ENCODE measurements at places on chromosomes 6 and 20.

DNA sequence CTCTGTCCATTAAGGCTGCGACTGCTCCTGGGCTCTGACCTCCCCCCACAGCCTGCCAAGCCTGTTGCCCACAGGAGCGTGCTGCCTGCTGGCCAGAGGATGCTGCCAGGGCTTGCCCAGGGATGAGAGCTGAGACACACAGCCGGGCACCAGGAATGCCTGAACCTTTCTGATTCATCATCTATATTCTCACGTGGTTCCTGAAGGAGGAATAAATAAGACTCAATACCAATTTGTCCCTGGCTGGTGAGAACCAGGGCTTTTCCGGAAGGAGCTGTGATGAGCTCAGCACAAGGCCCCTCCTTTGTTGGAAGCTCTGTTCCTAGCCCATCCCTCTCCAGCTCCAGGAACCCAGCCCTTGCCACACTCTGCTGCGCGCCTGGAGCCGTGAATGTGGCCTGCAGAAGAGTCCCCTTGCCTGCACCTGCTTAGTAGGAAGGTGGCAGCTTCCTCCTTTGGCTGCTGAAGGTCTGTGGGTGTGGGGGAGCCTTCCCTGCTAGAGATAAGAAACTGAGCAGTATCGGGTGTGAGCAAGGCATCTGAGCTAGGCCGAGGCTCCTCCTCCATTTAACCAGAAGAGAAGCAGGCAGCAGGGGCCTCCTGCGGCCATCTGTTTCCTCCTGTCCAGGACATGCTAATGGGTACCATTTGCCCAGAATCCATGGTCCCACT lies 37.9 kb downstream of the SYNDIG1 start:
- DNase-seq, result no peak

GRCh38 chr6:89409461-89410035 lies 2.5 kb downstream of the RRAGD start:
- DNase-seq, result no peak

- no peak for DNase-seq
These were observed 604.6 kb upstream of the IMPG1 start for GRCh38 chr6:76677017-76677416.

GRCh38 chr6:129946439-129947140 lies 71.8 kb upstream of the L3MBTL3 start:
- DNase-seq, result no peak

DNA sequence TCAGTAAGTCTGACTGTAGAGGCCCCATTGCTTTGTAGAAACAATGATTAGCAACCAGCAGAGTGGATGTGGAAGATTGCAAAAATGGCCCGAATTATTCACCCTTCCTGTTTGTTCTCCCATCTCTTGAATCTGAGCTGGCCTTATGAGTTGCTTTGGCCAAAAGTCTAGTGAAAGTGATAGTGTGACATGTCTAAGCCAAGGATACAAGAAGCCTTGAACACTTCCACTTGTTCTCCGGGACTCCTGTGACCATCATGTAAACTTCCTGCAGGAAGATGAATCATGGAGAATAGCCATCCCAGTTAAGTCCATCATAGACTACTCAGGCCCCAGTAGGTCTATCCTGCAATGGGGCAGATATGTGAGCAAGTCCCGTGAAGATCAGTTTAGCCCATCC lies 252.0 kb upstream of the JAG1 start:
- no peak for DNase-seq

DNA sequence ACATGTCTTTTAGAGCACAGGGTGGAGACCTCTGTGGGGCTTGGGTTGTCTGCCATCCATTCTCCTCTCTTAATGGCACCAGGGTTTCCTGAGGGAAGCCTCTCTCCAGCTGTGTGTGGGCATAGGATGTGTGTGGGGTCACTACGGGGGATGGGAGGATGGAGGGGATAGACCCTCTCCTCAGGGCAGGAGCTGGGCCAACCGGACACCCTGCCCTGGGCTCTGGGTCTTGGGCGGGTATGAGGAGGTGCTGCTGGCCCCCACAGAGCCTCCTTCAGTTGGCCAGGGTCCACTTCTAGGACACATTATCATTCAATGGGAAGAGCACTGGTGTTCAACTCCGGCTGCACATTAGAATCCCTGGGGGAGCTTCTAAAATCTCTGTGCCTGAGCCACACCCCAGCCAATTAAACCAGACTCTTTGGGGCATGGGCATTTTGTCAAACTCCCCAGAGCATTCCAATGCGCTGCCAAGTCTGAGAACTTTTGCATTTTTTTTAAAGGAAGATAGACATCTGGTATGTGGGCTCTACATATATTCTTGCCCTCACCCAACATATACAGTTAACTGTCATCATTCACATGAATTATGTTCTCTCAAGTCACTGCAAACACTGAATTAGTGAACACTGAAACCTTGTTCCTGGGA lies 38.5 kb downstream of the TRAM2 start:
- no peak for DNase-seq

- peak; percentile 81 for DNase-seq
These were observed 45.4 kb downstream of the MDFI start for GRCh38 chr6:41683523-41684310.

DNA sequence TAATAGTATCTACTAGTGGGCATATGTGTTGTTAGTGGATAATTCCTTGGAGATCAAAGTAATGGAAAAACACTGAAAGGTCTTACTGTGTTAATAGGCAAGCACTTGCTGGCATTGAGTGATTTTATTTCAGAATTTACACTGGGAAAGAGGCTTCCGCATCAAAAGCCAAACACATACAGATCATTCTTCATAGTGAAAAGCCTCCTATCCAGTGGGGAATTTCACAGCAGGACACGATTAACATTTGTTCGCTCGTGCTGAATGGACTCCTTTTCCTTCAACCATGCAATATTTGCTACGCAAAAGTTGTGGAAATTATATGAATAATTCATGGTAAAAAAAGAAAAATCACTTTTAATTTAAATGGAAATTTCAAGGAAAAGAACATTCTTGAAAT lies 26.4 kb downstream of the GABRR1 start:
- DNase-seq, result no peak

DNA sequence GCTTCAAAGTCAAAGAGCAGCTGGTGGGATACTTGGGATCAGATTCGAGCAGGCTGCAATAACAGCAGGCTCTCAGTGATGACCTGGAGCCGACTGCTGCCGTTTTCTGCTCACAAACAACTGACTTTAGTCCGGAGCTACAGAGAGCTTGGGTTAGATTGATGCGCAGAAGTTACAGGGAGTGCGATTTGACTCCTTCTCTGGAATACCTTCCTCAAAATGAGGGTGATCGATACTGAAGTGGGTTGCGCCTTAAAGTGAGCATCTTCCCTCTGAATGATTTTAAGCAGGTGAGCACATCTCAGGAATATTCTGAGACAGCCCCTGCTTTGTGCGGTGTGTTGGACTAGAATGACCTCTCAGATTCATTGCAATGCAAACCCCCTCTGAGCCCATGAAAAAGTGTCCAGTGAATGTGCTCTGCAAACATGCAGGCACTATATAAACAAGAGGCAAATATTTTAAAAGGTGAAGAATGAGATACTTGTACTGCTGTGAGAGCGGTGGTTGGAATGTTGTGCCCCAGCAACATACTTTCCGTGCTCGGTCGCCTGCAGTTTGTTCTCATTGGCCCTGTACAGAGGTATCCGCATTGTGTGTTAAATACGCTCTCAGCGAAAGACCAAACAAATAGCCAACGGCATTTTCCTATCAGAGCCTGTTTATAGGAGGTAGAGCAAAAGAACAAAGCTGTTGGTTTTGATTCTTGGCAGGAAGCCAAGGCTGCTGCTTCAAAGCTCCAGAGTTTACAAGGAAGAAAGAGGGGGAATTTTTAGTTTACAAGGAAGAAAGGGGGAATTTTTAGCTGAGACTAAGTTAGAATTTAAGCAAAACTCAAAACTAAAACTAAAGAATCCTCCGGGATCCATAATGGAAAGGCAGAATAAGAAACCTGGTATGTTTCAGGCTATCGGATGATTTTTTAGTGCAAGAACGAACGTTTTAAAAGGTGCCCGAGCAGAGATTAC lies 67.7 kb downstream of the PHACTR2 start:
- peak; percentile 33 for DNase-seq

GRCh38 chr6:28336284-28337120 lies 554 bp upstream of the ZSCAN31 start:
- DNase-seq, result peak; percentile 41

- peak; percentile 53 for DNase-seq
These were observed 6.3 kb downstream of the OR2A4 start for GRCh38 chr6:131694832-131695426.

DNA sequence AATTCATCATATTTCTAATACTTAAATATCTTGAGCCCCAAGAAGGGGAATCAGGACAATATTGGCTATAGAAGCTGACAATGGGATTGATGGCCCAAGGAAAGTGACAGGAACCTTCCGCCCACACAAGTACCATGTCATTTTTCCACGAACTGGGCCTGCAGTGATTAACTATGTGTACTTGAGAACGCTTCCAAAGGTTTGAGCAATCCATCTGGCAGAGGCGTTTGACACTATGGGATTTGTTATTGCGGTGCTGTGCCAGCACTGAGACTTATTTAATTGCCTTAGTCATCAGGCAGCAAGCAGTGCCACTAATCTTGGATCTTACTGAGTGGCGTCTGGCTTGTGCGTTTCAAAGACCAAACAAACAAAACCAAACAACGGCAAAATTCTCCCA lies 135.6 kb upstream of the UST start:
- DNase-seq, result no peak

DNA sequence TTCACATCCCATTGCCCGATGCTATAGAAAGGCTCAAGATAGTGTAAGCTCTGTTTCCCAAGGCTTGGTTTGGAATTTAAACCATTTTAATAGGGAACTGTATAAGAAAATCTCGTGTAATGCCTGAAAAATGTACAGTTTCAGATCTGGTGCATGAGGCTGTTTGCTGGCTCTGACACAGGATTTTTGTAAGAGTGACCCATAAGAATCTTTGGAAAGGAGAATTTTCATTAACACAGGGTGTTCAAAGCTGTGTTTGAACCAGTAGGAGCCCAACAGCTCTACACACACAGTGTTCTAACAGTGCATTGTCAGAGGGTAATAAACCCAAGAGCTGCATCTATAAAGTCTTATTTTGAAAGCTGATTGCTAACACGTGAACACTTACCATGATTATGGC lies 293.5 kb downstream of the PRL start:
- DNase-seq, result no peak

GRCh38 chr6:34729631-34730470 lies 27.5 kb upstream of the SNRPC start:
- no peak for DNase-seq

- no peak for DNase-seq
These were observed 252.7 kb downstream of the UST start for GRCh38 chr6:148999501-148999900.

DNA sequence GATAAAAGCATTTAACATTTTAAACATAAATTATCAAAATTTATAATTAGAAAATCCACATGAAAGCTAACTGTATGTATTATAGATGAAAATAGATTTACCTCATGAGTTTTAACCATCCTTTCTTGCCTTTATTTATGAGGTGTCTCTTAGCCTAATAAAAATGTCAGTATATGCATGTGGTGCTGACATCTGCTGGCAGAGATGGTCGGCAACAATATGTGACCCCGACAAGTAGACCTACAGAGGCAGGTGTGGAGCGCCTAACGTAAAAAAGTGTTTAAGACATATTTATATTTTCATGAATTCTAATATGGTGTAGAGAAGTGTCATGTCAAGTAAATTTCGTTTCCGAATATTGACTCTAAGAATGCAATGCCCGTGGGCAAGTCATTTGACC lies 149.0 kb upstream of the FUT9 start:
- no peak for DNase-seq

- no peak for DNase-seq
These were observed 27.4 kb downstream of the GLP1R start for GRCh38 chr6:39075807-39076622.

DNA sequence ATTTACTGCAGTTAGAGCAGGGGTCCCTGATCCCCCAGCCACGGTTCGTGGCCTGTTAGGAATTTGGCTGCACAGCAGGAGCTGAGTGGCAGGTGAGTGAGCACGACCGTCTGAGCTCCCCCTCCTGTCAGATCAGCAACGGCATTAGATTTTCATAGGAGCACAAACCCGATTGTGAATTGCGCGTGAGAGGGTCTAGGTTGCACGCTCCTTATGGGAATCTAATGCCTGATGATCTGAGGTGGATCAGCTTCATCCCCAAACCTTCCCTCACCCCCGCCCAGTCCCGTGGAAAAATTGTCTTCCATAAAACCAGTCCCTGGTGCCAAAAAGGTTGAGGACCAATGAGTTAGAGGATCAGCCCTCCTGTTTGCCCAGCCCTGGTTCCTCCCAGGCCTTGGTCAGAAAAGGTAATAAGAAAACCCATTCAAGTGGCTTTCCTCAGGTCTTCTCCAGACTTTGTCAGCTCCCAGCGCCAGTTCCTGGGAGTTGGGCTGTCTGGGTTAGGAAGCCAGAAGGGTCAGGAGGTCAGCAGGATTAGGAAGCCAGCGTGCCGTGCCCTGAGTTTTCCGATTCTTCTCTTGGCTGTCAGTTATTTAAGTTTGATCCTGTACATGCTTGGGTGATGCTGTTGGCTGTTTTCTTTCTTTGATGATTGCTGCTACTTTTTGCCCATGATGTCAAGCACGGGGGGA lies 139.9 kb upstream of the PMEPA1 start:
- no peak for DNase-seq

DNA sequence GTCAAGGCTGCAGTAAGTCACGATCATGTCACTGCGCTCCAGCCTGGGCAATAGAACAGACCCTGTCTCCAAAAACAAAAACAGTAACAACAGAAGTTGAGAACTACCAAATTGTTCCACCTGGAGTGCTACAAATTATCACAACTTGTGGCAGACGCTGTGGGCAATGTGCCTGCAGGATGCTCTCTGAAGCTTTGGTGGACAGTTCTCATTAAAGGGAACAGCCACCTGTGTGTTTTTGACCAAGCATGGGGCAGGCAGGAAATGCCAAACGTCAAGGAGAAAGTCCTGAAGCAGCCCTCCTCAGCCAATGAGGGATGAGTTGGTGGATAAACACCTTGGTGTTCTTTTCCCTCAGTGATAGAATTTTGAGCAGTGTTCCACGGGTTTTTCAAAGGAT lies 15.8 kb downstream of the COX4I2 start:
- no peak for DNase-seq

GRCh38 chr6:40028449-40028848 lies 94.2 kb upstream of the MOCS1 start:
- DNase-seq, result no peak

DNA sequence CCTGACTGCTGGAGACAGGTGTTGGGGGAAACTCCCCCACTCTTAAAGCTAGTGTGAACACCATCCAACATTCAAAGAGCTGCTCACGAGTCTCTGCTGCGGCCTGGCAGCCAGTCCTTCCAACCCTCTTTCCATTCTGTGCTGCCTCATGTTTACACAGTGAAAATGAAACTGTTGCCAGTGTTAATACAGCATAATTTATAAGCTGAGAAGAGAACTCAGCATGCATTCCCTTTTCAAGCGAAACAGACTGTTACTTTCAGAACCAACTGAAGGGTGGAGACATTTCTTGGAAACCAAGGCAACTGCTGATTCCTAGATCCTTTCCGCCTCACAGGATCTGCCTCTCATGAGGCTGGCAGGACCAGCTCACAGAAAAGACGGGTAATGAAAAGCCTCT lies 533.8 kb upstream of the ID4 start:
- DNase-seq, result peak; percentile 38

- DNase-seq, result no peak
These were observed 86.6 kb upstream of the BMP2 start for GRCh38 chr20:6680854-6681253.

- no peak for DNase-seq
These were observed 87.8 kb downstream of the SLC16A10 start for GRCh38 chr6:111175109-111175508.

- no peak for DNase-seq
These were observed 183.1 kb upstream of the SCGN start for GRCh38 chr6:25468881-25469280.

All from globus pallidus (tissue), 1 donor.